ENCODE measurements at places on chromosomes 13 and 19. TPM values are rescaled to one million over a fixed set of nuclear protein-coding genes. Genes with fewer than 3 reads are reported as not detected.

- no peak for DNase-seq
These were observed 176.0 kb downstream of the FGF14 start for GRCh38 chr13:102225892-102226291.

DNA sequence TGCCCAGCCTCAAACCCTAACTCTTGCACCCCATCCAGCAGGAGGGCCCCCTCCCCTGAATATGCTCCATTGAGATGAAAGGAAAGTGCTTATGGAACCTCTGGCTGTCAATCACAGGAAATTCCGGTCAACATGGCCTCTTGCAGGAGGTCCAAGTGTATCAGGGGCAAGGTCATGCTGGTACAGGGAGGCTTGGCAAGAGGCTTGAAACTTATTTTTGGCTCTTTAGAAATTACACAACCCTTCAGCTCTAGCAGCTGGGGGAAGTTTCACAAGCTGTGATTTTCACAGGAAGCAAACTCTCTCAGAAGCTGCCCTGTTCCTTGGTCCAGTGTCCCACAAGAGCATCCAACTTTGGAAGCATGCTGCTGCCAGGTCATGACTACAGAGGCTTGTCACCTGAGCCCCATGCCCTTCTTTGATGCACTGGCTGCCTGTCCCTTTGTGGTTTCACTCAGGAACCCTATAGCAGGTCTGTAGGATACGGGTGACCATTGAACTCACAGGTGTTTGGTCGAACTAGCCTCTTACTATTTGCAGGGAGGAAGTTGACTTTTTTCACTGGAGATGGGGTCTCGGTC lies 8.4 kb downstream of the ASF1B start:
- no peak for DNase-seq

DNA sequence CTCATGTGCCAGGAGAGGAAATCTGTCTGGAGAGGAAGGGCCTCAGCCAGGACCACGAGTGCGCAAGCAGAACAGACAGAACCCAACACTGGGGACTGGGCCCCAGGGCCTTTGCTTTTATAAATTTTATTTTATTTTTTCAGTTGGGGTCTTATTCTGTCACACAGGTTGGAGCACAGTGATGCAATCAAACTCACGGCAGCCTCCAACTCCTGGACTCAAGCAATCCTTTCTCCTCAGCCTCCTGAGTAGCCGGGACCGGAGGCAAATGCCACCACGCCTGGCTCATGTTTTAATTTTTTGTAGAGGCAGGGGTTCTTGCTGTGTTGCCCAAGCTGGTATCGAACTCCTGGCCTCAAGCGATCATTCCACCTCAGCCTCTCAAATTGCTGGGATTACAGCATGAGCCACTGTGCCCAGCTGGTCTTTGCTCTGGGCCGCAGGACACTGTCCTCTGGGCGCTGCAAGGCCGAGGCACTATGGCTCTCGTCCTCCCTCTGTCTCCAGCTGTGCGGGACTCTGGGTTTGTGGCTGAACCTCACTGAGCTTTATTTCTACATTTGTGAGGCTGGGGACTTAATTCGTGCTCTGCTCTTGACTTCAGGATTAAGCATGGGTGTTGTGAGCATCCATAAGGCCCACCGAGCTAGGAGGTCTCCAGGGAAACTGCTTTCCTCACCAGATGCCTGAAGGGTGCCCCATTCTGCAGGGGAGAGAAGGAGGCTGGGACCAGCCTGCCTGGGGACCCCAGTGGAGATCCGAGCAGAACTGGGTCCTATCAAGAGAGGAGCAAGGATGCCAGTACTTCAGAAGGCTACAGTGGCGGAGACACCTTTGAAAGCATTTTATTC lies 144.2 kb upstream of the VSTM2B start:
- DNase-seq: no peak

TMEM38A gene
- polyA plus RNA-seq: 10.6 TPM

ATP8A2 gene
- 5.4 TPM for polyA plus RNA-seq

TICAM1 gene
- polyA plus RNA-seq: 7.3 TPM

PROZ gene
- polyA plus RNA-seq: 2.9 TPM

SCN1B gene
- polyA plus RNA-seq: 1.0 TPM
